ENCODE measurements at places on chromosomes 5 and 9.

DNA sequence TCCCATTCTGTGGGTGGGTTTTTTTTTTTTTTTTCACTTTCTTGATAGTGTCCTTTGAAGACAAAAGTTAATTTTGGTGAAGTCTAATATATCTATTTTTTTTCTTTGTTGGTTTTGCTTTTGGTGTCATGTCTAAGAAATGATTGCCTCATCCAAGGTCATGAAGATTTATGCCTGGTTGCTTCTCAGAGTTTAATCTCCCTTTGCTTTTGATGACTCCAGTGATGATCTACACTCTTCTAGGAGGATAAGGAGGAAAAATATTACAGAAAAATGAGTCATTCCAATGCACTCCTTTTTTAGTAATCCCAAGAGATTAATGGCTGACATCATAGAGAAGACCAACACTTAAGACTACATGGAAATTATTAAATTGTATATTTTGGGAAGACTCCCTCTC, 79.7 kb upstream of the ICE1 start:
- DNase-seq, result no peak

GRCh38 chr9:129319938-129320481, 141.9 kb upstream of the IER5L start:
- no peak for DNase-seq

DNA sequence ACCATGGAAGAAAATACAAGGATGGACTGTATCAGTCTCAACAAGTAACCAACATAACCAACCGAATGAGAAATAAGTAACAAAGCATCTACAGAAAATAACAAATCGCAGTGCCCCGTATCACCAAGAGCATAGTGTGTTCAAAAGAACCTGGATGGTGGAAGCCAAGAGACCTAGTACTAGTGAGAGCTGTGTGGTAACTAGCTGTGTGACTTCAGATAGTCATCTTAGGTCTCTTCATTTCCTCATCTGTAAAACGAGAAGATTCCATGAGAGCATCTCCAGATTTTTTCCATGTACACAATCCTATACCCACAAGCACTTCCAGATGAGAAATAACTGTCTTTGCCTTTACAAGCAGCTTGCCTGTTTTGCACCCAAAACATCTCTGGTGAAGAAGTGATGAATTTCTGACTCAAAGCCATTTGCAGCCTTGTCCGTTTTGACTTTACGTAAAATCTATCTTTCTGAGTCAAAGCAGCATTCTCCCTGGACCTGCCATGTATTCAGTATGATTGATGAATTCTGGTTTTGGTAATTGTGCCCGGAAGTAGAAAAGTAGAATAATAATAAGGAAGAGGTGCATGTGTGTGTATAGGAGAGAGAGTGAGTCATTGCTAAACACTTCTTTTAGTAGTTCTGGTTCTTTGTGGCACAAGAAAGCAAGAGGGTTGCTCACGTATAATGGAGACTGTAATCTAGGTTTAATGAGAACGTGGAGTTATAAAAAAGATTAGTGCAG, 41.0 kb downstream of the AOPEP start:
- no peak for DNase-seq

GRCh38 chr5:53180991-53181390, 71.4 kb upstream of the MOCS2 start:
- no peak for DNase-seq

GRCh38 chr5:51684794-51685355, 301.6 kb downstream of the ISL1 start:
- no peak for DNase-seq

GRCh38 chr9:23850690-23851629, 24.9 kb upstream of the ELAVL2 start:
- no peak for DNase-seq

- DNase-seq, result no peak
These were observed 33.8 kb downstream of the ERP44 start for GRCh38 chr9:100064872-100065581.

- no peak for DNase-seq
These were observed 146.7 kb downstream of the GPBP1 start for GRCh38 chr5:57320582-57320981.

DNA sequence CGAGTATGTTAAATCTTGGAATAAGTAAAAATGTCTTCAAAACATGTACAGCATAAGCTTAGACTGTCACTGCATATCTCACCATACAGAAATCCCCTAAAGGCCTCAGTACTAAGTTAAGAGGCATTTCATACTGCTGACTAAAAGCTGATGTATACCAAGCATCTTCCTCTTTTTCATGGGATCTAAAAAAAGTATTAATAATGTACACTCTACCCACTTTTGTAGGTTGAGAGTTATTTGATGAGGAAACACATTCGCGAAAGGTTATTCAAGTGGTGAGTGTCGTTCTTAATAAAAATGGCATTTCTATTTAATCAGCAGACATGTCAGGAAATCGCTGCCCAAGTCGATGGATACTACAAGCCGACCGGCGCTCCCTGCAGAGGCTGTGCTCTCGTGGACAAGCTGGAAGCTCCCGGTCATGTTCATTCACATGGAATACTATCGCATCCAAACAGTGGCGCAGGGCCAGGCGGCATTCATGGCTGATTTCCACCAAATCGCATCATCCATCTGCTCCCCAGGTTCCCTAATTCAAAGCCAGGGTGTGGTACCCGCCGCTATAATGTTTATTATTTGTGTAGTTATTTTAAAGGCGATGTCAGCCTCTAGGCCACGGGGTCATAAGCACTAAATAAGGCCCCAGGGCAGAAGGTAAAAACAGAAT, 724 bp downstream of the SGTB start:
- no peak for DNase-seq

GRCh38 chr9:114243240-114243639, 79.7 kb upstream of the ORM1 start:
- no peak for DNase-seq

- DNase-seq, result no peak
These were observed 124.2 kb downstream of the TMEM161B start for GRCh38 chr5:88144219-88145001.

DNA sequence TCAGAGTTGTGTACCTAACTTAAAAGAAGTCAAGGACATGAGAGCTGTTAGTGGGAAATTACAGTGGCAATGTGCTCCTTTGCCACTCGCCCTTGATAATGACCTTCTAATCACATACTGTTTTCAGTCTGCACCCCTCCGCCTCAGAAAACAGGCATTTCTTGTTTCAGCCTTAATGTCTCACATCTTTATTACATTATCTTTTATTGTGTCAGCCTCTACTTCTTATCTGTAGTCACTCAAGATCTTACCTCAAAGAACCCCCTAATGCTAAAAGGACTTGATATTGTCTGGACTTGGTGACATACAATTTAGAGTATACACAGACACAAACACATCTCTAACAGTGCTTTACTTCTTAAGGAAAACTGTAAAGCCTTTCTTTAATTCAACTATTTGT, 97.9 kb downstream of the PLCXD3 start:
- DNase-seq, result no peak

GRCh38 chr9:93119953-93120845, 13.9 kb downstream of the NINJ1 start:
- no peak for DNase-seq

- no peak for DNase-seq
These were observed 27.7 kb upstream of the GFPT2 start for GRCh38 chr5:180380856-180381255.

DNA sequence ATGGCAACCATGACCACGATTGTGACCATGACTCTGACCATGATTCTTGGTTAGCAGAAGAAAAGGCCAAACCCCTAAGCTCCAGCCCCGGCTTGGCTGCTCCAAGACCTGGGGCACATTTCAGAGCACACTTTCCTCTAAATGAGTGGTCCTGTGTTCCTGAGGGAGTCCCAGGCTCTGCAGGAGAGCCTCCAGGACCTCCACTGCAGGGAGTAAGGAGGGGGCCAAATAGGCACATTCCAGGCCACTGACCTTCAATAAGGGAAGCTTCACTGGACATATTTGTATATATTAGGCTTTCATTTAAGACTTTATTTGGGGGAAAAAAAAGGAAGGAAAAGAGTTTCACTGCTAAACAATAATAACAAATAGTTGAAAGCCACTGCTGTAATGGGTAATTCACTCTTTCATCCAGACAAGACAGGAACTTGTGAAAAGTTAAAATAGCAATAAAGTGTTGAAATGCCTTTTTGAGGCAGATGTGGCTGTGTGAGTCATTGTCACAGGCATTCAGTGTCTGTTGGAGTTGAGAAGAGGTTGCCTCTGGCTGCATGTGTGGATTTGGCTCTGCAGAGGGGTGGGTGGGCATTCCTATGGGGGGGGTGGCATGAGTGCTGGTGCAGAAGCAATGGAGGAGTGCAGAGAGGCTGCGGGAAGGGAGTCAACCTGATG, 63.9 kb upstream of the TGFBR1 start:
- DNase-seq, result no peak

- DNase-seq, result no peak
These were observed 246.8 kb downstream of the NSG2 start for GRCh38 chr5:174292348-174292747.

DNA sequence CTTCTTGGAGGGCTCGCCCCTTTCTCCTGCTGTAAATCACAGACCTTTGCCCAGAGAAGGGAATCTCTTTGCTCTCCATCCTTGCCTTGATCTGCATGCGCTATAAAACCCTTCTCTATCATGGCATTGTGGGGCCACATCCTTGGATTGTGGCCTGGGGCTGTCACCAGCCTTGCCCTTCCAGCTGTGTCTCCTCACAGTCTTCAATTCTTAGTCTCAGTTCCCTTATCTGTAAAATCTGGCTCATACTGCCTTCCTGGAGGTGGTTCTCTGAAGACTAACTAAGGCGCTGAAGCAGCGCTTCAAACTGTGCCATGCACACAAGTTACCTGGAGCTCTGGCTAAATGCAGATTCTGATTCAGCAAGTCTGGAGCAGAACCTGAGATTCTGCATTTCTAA, 53.4 kb upstream of the RARS1 start:
- DNase-seq, result no peak
